ENCODE measurements at places on chromosomes 2 and 18.

- DNase-seq = no peak
These were observed 103.4 kb downstream of the CCDC141 start for GRCh38 chr2:178946494-178946893.

DNA sequence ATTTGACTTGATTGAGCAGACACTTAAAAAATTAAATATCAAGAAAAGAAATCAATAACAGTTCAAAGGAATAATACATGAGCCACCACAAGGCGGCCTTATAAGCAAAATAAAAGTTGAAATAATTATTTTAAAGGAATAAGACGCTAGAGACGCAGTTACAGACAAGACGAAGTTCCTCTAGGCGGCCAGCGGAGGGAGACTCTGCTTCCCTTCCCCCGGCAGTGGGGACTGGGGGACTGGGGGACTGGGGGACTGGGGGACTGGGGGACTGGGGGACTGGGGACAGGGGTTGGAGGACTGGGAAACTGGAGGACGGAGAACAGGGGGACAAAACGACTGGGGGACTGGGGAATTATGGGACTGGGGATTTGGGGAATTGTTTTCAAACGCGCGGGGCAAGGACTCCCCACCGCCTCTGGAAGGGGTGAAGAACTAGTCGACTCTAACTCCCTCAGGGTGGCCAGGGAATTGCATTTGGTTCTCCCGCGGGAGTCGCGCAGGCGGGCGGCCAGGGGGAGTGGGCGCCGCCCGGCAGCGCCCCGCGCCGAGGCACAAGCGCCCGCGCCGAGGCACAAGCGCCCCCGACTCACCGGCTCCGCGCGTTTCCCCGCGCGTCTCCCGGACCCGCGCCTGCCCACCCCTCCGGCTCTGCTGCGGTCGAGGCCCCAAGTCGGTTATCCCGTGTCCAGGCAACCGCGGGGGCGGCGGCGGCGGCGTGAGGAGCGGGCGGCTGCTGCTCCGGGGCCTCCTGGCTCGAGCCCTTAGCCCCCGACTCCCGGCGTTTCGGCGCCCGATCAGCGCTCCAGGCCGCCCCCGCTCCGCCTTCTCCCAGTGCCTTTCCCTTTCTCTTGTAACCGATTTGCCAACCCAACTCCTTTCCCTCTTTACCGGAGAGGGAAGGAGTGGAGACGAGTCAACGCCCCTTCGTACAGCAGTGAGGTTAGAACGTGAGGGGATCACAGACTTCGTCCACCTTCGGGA is at the start of gene CCDC178:
CCDC178 (minus strand) TSS at position 662 of the 984 bp plus-strand sequence. CDS start 28,633 bp downstream, outside the sequence.
- DNase-seq = peak; percentile 66

DNA sequence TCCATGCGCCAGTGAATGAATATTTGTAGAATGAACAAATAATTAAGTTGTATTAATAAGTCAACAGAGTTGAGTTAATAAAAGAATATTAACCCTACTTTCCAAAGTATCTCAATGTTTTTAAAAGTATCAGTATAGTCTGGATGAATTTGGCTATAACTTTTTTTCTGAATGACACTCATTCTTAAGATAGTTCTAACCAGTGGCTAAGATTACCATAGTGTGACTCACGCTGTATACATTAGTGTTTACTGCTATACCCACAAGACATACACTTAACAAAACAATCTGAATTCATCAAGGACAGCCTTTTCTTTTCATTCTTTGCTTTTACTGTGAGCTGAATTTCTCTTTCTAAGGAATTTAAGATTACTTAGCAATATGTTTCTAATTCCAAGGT is 77.0 kb upstream of the PDE1A start:
- DNase-seq = no peak

DNA sequence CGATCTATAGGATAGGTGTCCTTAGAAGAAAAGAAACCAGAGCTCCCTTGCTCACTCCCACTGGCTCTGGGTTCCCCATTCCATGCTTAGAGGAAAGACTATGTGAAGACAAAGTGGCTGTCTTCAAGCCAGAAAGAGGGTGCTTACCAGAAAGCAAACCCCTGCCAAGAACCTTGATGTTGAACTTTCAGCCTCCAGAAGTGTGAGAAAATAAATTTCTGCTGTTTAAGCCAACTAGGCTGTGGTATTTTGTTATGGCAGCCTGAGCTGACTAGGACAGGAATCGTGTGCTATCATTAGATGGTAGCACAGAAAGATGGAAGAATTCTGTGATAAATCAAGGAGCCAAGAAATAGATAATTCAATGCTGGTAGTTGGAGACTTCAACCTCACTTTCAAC is 19.9 kb upstream of the TFCP2L1 start:
- no peak for DNase-seq

DNA sequence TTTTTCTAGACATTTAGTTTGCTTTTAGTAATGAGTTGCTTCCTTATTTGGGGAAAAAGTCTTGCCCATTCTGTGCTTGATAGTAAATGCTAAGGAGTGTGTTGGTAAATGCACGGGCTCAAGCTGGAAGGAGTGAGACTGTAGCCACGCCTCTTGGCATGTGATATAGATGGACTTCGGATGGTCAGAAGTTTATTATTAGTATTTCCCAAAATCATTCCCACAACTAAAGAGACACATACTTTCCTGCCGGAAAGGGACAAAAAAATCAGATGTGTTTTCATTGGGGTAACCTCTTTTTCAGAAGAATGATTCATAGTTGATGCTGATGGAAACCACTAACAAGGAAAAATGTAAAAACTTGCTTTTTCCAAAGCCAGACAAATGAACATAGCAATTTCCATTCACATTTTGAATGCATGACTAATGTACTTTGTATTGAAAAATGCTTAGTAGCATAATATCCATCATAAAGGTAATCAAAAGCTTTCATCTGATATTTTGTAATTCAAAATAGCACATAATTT is 133.2 kb downstream of the ZNF532 start:
- no peak for DNase-seq

- DNase-seq = no peak
These were observed 17.3 kb downstream of the PROKR1 start for GRCh38 chr2:68660658-68661057.

- DNase-seq = no peak
These were observed 2.3 kb upstream of the TFCP2L1 start for GRCh38 chr2:121287146-121287798.
